ENCODE measurements at places on chromosomes 5 and 9.

DNA sequence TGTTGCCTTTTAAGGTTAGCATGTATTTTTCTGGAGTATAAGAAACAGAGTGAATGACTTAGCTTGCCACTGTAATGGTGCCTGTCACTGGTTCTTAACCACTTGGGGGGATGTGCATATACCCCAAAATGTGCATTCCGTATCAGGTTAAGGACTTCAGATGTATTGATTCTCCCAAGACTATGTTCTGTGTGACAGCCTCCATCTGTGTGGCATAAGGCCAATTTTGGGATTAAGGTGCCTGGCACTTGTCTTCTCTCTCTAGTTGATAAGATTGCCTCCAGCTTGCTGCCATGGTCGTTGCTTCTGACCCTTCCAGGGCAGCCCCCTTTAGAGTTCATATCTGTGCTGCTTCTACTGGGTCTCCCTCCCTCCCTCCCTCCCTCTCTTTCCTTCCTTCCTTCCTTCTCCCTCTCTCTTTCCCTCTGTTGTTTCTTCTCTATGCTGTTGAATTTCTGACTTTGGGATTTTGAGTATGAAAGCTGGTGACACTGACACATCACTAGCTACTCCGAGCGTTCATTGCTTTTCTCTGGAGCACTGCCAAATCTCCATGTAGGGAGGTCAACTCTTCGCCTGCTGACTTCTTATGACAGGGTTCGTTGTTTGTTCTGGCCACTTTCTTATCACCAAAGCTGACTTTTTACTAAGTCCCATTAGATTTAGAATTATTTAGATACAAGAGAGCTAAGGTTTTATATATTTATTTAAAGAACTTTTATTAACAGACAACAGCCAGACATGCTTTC is 31.0 kb downstream of the TNFAIP8 start:
- DNase-seq = no peak

DNA sequence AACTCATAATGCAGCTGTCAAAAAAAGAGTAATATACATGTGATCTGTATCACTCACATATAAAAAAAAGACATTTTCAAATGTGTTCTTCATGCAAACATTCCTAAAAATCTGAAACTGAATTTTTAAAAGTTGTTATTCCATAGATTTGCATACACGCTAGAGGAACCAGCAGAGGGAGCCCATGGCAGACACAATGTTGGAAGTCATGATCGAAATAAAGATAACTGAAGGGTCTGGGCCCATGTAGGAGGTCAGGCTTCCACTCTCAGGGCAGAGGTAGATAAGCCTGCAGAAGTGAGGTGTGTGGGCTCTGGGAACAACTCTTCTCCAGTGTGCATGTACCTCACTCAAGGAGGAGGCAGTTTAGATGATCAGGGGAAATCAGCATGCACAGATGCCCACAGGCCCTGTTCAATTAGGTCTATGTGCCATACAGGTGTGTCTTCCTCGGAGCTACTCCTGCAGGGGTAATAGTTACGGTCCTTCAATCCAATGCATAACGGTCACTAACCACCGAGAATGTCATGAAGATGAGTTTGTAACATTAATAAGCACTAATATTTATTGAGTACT is 208.6 kb downstream of the EPB41L4A start:
- no peak for DNase-seq

DNA sequence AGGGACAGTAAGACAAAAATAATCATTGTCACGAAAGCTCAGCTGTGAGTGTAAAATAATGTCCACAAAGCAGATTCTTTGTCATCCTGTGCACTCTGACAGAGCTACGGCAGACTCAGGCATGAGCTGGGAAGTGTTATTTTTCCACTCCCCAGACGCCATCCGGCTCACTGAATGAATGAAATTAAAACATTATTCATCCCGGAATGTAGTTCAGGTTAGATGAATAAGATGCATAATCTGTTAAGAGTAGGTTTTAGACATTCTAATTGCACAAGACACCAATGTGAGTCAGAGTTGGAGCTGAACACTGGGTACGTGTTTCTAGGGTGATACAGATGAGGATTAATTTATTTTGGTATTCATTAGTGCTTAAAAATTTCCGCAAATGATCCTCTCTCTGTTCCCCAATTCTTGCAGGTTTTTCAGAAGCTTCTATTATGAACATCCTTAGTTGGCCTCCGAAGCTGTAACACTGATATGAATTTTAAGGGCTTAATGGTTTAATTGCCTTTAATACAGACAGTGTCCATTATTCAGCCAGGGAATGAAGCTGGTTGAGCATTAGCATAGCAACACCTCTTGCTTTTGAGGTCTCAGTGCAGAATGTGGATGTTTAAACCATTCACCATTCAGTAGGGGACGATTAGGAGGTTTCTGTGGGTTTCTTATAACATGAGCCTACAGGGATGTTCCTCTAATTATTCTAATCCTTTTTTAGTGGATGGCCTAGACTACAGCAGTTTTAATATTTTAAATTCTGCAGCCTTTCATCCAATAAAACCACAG is 65.6 kb upstream of the FRRS1L start:
- DNase-seq = no peak

GRCh38 chr5:84231433-84231832 is 153.2 kb downstream of the EDIL3 start:
- DNase-seq = no peak

DNA sequence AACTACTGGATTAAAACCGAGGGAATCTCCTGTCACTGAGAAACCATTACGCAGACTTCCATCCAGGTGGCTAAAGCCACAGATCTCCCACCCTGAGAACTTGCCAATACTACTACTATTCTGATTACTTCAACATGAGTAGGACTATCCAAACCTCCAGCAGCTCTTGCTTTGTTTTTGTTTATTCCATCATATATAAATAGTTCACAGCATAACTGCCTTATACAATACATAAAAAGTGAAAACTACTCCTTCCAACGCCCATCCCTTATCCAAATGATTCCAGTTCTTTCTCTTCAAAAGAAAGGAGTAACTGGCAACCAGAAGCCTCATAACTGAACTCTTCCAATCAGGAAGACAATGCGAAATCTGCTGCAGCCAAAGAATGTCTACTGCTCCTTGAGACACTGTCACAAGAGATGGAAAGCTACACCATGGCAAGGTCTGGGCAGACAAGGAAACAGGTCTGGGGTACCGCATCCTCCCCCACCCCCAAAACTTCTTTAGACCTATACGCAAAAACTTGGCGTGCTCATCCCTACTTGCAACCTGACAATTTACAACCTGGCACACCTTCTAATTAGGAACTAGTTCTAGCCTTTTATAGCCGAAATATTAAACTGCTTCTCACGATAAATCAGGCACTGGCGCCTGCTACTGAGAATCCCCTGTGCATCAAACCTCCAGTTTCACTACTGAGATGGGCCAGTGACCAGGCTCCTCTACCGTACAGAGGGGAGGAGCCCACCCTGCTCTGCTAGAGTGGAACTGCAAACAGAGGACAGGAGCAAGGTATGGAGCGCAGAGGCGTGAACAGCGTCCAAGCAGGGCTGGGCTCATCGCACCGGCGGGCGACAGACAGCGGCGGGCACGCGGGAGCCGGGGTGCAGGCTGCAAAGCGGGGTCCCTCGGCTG is 986 bp downstream of the PLPP1 start:
- no peak for DNase-seq

- no peak for DNase-seq
These were observed 82.4 kb downstream of the HMCN2 start for GRCh38 chr9:130347931-130348330.
